ENCODE measurements at places on chromosomes 7 and 10.

- DNase-seq = no peak
Observed at GRCh38 chr10:78062296-78062695, 28.6 kb downstream of the RPS24 start.

DNA sequence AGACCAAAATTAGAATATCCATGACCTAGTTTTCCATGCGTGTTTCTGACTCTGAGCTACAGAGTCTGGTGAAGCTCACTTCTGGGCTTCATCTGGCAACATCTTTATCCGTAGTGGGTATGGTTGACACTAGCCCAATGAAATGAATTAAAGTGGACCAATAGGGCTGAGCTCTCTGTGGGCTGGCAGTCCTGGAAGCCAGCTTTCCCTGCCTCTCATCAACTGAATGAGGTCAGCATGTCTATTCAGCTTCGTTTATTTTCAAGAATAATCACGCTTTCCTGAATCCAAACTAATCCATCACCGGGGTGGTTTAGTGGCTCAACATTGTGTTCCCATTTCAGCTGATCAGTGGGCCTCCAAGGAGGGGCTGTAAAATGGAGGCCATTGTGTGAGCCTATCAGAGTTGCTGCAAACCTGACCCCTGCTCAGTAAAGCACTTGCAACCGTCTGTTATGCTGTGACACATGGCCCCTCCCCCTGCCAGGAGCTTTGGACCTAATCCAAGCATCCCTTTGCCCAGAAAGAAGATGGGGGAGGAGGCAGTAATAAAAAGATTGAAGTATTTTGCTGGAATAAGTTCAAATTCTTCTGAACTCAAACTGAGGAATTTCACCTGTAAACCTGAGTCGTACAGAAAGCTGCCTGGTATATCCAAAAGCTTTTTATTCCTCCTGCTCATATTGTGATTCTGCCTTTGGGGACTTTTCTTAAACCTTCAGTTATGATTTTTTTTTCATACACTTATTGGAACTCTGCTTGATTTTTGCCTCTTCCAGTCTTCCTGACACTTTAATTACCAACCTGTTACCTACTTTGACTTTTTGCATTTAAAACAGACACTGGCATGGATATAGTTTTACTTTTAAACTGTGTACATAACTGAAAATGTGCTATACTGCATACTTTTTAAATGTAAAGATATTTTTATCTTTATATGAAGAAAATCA is 35.5 kb downstream of the CAV1 start:
- no peak for DNase-seq

DNA sequence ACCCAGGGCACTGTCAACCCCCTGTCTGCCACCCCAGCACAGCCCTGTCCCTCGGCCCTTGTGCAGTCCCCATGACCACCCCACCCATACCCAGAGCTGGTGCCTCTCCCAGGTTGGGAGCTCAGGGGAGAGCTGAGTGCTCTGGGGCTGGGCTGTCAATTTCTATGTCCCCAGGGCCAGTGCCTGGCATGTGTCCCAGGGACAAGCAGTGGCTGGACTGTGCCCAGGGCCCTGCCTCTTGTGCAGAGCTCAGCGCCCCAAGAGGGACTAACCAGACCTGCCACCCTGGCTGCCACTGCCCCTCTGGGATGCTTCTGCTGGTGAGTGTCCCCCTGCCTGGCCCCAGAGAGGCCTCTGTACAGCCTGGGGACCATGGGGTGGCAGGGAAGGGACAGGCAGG is 29.0 kb upstream of the ZNF862 start:
- no peak for DNase-seq

DNA sequence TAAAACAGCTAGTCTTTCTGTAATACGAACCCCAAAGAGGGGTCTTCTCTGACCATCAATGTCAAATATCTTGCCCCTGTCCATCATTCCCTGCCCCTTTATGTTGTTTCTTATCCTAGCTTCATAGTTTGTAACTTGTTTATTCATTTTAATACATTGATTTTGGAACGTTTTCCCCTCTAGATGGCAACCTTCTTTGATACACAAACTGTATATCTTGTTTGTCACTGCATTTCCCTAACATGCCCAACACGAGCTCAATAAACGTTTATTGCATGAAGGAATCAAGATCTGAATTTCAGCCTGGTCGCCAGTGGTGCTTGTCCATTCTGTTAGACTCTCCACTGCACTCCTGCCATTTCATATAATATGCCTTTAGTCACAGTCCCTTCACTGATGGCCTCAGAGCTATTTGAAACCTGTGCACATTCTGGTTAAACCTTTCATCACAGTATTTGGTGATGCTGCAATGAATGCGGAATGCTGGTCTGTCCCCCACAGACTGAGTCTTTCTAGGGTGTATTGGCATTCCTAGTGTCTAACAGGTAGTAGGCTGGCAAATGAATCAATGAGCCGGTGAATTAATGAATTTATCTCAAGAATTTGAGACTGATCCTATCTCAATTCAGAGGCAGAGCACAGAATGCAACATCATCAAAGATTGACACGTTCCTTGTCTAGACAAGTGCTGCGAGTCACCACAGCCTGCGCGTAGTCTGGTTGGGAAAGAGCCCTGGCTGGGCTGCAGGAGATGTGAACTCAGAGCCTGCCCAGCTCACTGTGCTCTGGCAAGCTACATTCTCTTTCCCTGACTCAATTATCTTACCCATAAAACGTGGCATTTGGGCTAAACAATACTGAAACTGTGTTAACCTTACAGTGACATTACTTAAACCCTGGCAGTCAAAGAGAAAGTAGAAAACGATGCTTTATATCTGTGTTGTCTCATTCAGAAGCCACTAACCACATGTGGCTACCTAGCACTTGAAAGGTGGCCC is 55.2 kb upstream of the FRMD4A start:
- DNase-seq = no peak

GRCh38 chr10:7045891-7046599 is 364.8 kb downstream of the SFMBT2 start:
- no peak for DNase-seq

DNA sequence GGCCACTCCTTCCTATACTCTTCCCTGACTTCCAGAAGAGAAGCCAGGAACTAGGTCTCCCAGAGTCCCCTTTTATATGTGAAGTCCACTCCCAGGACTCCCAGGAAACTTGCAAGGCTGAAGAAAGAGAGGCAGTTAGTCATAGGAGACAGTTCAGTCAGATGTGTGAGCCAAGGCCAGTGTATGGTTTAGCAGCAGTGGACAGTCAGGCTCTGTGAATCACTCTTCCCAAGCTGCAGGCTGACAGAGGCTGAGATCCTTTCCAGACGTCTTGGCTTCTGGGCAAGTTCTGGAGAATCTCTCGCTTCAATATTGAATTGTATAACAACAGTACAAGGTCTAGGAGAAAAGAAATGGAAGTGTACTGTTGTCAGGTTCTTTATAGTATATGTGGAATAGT is 26.9 kb downstream of the BLVRA start:
- no peak for DNase-seq

DNA sequence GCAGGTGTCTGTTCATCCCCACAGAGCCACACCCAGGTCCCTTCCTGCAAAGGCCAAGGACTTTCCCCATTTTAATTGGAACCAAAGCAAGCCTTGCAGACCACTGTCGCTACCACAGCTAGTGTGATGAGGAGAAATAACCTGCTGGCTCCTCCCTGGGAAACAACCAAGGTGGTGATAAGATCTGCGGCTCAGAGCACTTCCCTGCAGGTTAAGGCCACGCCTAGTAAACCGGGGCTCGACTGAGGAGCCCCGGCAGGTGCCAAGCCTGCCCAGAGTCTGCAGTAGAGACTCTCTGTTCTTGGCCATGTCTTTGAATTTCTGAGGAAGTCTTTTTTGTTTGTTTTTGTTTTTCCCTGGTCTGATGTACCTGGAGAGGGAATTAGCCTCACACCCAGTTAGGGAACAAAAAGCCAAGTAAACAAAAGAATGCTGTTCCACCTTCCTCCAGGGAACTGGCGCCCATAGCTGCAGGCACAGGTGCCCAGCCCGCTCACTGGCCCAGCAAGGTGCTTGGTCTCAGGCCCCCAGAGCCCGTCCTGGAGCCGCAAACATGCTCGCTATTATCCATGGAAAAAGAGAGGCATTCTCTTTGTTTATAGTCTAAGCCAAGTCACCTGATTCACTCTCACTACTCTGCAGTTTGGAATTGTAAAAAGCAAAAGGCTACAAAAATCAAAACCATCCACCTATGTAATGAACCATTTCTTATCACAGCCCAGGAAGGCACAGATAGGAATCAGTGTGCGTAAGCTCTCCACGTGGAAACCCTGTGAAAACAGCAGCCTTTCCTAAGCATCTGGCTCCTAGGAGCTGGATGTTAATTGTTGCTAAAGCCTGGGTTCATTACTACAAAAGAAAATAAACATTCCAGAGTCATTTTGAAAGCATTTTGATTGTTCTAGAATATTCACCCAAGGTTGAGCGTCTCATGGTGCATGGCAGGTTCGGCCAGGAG is 2.7 kb downstream of the GPR146 start:
- no peak for DNase-seq

DNA sequence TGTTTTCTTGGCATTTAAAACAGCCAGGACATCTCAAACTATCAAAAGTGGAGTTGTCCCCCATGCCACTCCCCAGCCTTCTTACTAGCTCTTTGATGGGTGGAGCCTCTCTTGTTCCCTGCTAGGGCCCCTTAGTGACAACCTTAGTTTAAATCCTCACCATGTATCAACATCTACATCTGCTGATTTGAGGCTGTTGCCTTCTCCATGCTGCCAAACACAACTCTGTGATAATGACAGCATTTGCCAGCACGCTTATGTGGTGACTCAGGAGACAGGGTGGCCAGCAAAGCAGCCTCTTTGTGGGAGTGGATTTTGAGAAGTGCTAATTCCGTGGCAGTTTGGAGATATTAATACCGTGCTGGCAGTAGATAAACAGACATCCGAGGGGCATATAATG is 145.4 kb downstream of the LRRC4 start:
- DNase-seq = no peak

GRCh38 chr7:144862612-144863319 is 26.9 kb upstream of the TPK1 start:
- DNase-seq = no peak

GRCh38 chr10:86075512-86075911 is 291.1 kb downstream of the GRID1 start:
- DNase-seq = no peak

DNA sequence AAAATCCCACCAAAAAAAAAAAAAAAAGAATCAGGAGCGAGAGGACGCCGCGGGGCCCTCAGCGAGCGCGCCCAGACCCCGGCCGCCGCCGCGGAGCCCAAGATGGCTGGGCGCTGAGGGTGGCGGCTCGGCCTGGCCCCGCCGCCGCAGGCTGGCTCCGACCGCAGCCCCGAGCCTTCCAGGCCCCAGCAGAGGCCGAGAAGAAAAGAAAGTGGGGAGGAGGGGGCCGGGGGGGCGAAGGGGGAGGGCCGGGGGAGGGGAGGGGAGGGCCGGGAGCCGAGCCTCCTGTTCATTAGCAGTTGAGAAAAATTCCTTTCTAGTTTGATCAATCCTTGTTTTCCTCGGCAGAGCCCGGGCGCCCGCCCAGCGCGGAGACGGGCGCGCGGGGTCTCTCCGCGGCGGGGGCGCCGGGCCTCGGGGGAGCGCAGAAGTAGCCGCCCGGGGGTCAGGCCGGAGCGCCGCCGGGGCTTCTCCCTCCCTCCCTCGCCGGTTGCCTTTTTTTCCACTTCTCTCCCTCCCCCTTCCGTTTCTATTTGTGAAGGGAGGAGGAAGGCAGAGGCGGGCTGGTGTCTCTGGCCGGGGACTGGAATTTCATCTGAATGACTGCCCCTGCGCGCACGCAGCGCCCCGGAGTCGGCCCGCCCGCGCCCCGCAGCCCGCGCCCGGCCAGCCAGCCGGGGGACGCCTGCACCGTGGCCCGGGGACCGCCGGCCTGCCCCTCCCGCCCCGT is 778 bp upstream of the TRIM8 start:
- no peak for DNase-seq

DNA sequence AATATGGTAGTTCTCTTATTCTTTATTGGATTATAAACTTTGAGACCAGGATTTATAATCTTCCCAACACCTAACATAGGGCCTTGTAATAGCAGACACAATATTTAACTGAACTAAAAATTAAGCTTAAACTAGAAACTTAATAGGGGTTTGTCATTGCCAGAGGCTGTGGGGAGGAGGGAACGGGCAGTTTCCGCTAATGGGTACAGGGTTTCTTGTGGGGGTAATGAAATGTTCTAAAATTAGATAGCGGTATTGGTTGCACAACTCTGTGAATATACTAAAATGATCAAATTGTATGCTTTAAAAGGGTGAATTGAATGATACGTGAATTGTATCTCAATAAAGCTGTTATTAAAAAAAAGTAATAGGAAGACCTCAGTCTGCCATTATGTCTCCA is 45.4 kb downstream of the NT5C2 start:
- DNase-seq = no peak

GRCh38 chr7:156816943-156817572 is 75.9 kb downstream of the LMBR1 start:
- no peak for DNase-seq

DNA sequence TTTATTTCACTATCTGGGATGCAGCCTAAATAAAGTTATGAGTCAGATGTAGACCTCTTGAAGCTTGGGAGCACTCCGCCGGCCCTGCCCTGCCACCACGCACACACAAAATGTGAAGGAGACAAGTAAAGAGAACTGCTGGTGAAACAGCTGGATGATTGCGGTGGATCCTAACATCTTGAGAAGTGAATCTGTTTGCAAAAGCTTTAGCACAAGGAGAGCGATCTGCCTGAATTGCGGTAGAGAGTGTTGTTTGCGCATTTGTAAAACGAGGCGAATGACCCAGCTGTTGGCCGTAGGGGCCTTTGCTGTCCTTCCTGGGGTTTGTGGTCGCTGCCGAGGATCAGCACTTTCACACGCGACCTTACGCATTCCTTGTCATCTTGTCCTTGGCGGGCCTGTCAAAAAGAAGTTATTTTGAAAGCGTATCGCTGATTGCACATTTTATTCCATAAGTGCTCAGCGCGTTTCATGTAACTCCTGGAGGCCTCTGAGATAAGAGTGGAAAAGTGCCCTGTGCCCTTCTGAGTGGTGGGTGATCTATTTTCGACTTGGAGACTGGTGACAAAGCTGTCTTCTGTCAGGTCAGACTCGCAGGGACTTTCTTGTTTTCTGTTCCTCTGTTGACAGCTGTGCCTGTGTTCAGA is 40.8 kb downstream of the RBM20 start:
- no peak for DNase-seq

DNA sequence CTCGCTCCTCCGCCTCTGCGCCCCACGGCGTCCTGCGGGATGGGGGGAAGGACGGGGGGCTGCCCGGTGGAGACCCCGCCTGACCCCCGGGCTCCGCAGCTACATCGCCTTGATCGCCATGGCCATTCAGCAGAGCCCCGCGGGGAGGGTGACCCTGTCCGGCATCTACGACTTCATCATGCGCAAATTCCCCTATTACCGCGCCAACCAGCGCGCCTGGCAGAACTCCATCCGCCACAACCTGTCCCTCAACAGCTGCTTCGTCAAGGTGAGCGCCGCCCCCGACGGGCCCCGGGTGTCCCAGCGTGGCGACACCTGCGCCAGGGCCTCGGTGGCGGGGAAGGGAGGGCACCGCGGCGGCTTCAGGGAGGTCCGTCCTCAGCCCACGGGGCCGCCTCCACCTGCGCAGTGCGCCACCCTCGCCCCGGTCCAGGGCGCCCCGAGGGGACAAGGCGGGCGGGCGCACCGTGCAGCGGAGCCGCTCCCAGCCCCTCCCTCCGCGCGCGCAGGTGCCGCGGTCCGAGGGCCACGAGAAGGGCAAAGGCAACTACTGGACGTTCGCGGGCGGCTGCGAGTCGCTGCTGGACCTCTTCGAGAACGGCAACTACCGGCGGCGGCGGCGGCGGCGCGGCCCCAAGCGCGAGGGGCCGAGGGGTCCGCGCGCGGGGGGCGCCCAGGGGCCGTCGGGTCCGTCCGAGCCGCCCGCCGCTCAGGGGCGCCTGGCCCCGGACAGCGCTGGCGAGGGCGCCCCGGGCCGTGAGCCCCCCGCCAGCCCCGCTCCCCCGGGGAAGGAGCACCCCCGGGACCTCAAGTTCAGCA is 793 bp downstream of the FOXL3 start:
- no peak for DNase-seq

Data from GM18507 (cell line).